Stimulated activated CD8-positive, alpha-beta memory T cell treated with anti-CD3 and anti-CD28 coated beads, Interleukin-4, amount 100 ng/mL, for 4 hours (primary cell): ENCODE measurements at places on chromosomes 2 and 18.

DNA sequence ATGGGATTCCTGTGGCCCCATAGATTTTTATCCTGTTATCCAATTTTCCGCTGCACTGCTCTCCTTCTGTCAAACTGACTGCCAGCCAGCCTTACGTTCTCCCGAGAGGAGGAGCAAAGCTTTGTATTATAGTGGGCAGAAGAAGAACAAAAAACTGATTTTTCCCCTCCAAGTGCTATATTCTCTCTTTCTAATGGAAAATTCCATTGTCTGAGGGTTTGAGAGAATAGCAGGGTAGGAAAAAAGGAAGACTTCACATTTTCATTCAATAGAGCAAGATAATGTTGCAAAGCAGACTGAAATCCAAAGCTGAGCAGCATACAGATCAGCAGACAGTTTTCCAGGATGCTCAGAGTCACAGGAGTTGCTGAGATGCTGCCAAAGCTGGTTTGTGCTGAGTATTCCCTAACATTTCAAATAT lies 238.0 kb downstream of the UBE2E3 start:
- DNase-seq, result no peak

DNA sequence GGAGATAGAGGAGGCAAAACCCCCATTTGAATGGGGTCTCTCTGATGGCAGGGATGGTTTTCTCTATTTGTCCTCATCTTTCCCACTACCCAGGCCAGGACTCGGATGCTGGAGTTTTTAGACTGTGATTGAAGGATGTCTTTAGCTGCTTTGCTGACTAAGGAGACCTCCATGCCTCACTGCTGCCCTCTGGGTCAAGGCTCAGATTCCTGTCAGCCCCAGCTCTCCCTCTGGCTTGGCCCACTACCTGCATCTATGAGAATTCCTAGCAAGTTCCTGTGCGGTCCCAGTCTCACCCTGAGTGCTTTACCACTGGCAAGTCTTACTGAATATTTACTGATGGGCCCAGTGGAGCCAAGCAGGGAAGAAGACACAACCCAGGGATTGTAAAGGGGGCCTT lies 184.0 kb downstream of the CELF4 start:
- no peak for DNase-seq

DNA sequence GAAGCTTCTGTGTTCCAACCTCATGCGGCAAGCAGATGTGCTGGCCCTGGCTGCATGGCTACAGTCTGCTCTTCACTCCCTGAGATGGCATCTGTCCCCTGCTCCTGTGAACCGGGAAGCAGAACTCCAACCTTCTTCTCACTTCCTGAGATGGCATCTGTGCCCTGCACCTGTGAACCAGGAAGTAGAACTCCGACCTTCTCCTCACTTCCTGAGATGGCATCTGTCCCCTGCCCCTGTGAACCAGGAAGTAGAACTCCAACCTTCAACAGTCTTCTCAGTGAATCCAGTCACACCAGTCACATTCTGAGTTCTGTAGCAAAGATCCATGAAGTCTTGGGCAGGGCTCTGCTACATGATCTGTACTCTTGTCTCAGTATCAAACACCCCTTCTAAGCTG lies 887.2 kb upstream of the KLHL29 start:
- no peak for DNase-seq

DNA sequence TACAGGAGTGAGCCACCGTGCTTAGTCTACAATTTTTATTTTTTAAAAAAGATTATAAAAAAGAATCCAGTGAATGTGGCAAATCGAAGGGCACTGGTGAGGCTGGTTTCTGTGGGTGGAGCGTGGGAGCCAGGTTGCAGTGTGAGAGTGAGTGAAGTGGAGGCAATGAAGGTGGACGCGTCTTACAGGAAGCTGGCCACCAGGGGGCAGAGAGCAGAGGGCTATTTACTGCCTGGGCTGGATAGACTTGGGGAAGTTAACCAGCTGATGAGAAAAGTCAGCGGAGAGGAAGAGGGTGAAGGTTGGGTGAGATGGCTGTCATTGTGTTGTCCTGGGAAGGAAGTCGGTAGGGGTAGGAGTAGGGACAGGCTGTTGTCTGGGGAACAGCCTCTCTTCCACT lies 6.8 kb downstream of the SCTR start:
- no peak for DNase-seq

DNA sequence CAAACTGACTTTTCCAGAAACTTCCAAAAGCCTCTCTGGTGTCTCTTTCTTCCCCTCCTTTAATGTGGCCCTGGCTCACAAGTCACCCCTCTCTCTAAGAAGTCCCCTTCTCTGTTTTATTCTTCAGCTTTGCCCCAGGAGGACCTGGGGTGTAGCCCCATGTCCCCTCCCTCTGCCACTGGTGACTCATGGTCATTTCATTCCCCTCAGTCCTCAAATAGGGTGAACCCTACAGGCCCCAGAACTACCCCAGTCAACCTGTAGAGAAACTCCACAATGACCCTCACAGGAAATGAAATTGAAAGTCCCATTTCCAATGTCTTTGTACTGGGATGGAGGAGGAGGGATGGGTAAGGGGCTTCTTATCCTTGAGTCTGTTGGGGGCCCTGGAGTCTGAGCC lies 6.2 kb upstream of the SPEG start:
- no peak for DNase-seq
